Mesenchymal stem cell (in vitro differentiated cells and primary cell): ENCODE measurements at places on chromosomes 13 and 19.
A peak's percentile ranks its signal among the peaks of the same experiment; 100 is the strongest.

DNA sequence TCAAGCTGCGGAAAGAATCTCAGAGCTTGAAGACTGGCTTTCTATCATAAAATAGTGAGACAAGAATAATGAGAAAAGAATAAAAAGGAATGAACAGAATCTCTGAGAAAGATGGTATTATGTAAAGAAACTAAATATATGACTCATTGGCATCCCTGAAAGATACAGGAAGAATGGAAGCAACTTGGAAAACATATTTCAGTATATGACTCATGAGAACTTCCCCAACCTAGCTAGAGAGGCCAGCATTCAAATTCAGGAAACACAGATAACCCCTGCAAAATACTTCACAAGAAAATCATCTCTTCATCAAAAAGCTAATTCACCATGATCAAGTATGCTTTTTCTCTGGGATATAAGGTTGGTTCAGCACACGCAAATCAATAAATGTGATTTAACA lies 2318.0 kb downstream of the PCDH9 start:
- peaks cover 1% of the 10 kb centered on the region for H3K4me1 ChIP-seq
- no peaks in the 10 kb centered on the region for H3K36me3 ChIP-seq
- no peak overlapping the region for H3K27ac ChIP-seq
- peak; percentile 54 for DNase-seq

DNA sequence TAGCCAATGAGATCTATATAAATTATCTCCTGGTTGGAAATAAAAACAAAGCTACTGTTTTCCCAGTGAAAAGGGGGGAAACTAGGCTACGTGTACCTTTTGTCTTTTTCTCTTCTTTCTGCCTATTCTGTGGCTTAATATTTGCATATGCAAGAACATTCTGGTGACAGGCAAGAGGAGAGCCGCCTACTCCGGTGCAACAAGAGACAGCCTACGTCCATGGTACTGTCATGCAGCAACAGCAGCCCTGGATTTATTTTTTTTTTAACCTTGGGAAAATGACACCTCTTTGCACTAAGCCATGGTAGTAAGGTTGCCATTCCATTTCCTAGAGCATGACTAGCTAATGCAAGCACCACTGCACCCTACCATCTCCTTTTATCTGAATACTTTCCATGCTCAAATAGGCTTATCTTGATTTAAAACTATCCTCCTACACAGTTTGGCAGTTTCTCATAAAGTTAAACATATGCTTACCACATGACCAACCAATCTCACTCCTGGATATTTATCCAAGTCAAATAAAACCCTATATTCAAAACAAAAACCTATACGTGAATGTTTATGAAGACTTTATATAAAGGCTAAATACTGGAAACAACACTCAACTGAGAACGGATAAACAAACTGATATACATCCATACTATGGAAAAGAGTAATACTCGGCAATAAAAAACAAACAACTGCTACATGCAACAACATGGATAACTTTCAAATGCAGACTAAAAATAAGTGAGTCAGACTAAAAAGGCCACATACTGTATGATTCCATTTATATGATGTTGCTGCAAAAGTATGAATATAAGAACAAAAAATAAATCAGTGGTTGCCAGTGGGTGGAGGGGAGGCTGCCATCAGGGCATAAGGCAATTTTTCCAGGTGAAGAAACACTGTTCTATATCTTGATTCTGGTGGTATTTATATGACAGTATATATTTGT lies 17.3 kb downstream of the NUFIP1 start:
- no peaks in the 10 kb centered on the region for H3K27me3 ChIP-seq
- H3K27ac ChIP-seq, result peak overlapping the region; percentile 53
- no peak overlapping the region for H3K4me3 ChIP-seq
- peaks cover 2% of the 10 kb centered on the region for H3K36me3 ChIP-seq
- H3K4me1 ChIP-seq, result no peaks in the 10 kb centered on the region

DNA sequence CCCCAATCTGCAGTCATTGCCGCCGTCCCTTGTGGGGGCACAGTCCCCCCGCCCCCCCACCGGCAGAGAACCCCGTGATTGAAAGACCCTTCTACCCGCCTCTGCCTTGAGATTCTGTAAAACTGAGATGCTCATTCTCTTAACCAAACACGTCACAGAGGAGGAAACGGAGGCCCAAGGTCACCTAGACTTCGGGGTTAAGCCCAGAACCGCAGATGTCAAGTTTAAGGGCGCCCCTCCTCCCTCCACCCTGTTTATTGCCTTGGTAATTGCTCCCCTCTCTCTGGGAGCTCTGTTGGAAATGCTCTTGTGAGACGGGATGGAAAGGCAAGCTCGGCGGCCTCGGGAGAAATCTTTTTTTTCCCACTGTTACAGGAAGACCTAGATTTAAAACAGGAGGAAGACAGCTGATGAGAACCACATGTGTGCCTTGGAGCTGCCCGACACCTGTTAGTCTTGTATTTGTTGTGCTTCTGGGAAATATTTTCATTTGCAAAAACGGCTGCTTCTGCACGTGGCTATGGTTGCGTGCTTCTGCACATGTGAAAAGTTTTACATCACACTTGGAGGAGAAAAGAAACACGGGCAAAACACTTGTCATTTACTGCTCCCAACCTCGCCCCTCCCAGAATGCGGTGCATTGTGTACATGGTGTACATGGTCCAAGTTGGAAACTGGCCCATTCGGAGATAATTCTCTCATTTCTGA lies 1.1 kb upstream of the MED26 start:
- DNase-seq, result peak; percentile 71
- H3K36me3 ChIP-seq, result peaks cover 37% of the 10 kb centered on the region
- H3K4me3 ChIP-seq, result peak overlapping the region; percentile 91
- H3K27ac ChIP-seq, result peak overlapping the region; percentile 24
- peaks cover 11% of the 10 kb centered on the region for H3K4me1 ChIP-seq

DNA sequence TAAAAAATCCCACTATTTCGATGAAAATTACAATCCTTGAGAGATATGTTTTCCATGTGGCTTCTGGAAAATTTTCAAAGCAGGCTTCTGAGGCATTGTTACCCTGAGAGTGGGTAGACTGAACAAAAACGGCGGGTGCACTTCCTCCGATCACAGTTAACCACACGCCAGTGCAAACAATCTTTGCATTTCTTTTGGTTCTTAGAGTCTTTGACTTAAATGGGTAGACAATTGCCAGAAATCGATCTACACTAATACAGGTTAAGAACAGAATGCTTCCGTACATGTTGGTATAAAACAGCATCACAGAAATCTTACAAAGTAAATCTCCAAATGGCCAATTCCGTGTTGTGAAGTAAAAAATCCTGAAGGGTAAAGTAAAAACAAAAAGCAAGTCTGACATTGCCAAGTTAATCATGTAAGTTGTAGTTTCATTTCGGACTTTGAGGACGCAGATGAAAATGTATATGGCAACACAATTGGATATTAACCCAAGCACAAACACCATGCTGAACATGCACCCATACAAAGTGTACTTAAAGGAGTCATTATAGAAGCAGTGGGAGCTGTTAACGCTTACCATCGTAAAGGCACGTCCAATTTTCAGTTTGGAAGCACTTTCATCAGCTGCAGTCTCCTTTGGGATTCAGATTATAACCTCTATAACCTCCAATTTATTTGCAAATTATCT lies 927 bp downstream of the LPAR6 start:
- H3K27ac ChIP-seq, result peak overlapping the region; percentile 64
- peak overlapping the region; percentile 90 for H3K4me3 ChIP-seq
- peaks cover 11% of the 10 kb centered on the region for H3K36me3 ChIP-seq
- H3K27me3 ChIP-seq, result no peaks in the 10 kb centered on the region
- no peaks in the 10 kb centered on the region for H3K4me1 ChIP-seq

GRCh38 chr19:49869009-49869483 lies 1.7 kb upstream of the PNKP start:
- no peaks in the 10 kb centered on the region for H3K27me3 ChIP-seq
- H3K4me3 ChIP-seq, result peak overlapping the region; percentile 41
- no peak for DNase-seq
- peaks cover 35% of the 10 kb centered on the region for H3K4me1 ChIP-seq
- peak overlapping the region; percentile 83 for H3K27ac ChIP-seq
